ENCODE measurements at places on chromosomes 7 and 10. TPM values are rescaled to one million over a fixed set of nuclear protein-coding genes. Genes with fewer than 3 reads are reported as not detected.

Gene HMX2
- 1.3 TPM for total RNA-seq

Gene CRHR2
- not detected for total RNA-seq

- peak; percentile 72 for DNase-seq
Observed at GRCh38 chr10:72308320-72308987, 34.7 kb downstream of the DDIT4 start.

GRCh38 chr7:149766135-149766675 lies 7.2 kb downstream of the ZNF467 start:
- DNase-seq, result no peak

DNA sequence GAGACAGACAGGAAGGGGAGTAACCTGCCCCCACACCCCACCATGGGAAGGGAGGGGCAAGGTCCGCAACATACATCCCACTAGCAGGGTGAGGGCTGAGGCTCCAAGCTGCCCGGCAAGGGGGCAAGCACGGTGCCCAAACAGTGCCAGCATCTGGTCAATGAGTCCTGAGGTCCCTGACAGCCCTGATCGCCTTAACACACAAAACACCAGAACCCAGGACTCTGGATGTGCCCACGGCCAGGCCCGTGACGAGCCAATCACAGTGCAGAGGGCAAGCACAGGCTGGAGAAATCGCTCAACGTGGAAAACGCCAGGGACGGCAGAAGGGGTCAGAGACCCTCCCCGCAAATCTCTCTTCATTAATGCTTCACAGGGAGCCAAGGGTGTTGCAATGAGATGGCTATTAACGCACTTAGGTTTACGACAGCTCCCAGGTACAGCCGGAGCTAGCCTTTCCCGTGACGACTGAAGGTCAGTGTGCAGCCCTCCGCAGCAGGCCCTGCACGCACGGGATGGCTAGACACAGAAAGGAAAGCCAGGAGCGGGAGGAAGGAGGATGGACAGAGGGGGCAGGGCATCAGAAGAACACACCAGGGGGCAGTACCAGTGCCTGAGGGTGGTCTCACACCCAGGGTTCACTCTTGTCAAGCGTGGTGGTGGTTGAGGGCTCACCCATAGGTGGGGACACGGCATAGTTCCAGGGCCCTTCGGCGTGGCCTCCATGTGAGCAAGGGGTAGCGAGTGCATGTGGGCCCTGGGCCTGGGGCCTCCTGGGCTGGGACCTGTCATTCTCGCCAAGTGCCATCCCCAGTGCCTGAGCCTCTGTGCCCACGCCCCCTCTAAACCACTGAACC lies 220.5 kb downstream of the MAD1L1 start:
- DNase-seq, result no peak

DNA sequence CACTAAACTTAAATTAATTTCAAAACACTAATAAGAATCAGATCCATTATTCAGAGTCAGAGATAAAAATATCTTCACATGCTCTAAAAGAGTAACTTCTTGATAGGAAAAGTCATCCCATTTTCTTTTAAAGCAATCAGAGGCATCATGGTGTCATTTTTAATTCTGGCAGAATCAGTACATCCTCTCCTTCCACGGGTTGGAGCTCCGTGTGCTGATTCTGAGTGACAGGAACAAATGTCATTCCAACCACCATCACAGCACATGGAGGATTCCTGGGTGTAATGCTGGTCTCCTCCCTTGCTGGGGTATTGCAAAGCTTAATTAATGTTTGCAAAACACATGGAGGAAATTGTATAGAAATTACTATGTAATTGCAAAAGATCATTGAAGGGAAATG lies 114.5 kb upstream of the IMMP2L start:
- no peak for DNase-seq

GRCh38 chr7:23353172-23353571 lies 54.0 kb downstream of the MALSU1 start:
- peak; percentile 71 for DNase-seq

DNA sequence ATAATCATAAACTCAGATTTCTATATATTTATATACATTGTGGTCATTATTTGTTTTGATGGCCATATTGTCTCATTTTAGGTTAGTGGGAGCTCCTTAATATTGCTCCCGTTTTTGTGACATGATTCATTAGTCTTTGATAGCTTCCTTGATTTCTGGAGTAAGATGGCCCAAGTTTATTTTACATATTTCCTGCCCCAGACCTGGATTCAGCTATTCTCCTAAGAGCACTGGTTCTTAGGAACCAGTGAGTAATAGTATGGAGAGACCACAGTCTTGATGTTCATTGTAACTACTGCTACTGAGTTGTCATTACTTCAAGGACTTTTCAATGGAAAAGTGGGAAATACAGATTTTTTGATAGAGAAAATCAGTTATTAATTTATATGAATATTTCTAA lies 6.0 kb downstream of the TFPI2 start:
- DNase-seq, result no peak

DNA sequence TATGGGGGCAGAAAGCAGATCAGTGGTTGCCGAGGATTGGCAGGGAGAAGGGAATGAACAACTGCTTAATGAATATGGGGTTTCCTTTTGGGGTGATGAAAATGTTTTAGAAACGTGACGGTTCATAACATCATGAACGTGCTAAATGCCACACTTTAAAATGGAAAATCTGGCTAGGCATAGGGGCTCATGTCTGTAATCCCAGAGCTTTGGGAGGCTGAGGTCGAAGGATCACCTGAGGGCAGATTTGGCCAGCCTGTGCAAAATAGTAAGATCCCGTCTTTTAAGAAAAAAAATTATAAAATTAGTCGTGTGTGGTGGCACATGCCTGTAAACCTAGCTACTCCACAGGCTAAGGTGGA lies 3.1 kb downstream of the FAM3C start:
- DNase-seq, result no peak

- no peak for DNase-seq
Observed at GRCh38 chr7:45718464-45719330, 144.5 kb downstream of the ADCY1 start.

Gene AIMP2
- total RNA-seq, result 145 TPM

Gene EIF4EBP2
- 19.2 TPM for total RNA-seq

DNA sequence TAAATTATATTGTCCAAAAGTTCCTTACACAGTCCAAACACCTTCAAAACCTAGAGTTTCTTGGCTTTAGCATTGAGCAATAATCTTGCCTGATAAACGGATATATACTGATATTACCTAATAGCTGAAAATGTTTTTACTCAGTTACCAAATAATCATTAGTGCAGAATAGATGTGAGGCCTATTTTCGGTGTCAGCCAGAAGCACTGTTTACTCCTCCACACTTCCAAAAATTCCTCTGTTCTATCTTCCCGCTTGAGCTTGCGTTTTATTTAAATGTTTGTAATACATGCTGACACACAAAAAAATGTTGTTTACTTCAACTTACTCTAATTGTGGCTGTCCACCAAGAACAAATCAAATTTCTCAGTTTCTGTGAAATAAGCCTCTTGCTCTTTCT lies 606.2 kb upstream of the TEX47 start:
- DNase-seq, result no peak

Data from Daoy (cell line).